Activated CD8-positive, alpha-beta memory T cell treated with anti-CD3 and anti-CD28 coated beads, Interleukin-2, amount 10 ng/mL, durations not matched to agents 7 days and 5 days (primary cell): ENCODE measurements at places on chromosomes 11 and 22.

GRCh38 chr11:12174128-12174476, 63.7 kb downstream of the MICAL2 start:
- DNase-seq: no peak

DNA sequence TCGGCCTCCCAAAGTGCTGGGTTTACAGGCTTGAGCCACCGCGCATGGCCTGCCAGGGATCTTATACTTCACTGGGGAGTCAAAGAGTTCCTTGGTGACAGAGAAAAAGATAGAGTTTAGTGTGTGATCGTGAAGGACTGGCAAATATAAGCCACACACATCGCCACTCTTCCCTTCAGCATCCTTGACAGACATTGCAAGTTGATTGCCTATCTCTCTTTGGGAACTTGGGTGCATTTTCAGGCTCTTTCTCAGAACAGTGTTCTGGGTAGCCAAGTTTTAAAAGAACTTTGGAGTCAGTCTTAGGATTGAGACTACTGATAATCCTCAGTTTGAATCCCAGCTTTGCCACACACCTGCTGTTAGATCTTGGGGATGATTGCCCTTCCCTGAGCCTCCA, 19.8 kb downstream of the MIAT start:
- DNase-seq: no peak

GRCh38 chr22:25540908-25541660, 23.4 kb upstream of the GRK3 start:
- no peak for DNase-seq

- DNase-seq: no peak
Observed at GRCh38 chr11:95910638-95911368, 13.1 kb downstream of the MTMR2 start.

DNA sequence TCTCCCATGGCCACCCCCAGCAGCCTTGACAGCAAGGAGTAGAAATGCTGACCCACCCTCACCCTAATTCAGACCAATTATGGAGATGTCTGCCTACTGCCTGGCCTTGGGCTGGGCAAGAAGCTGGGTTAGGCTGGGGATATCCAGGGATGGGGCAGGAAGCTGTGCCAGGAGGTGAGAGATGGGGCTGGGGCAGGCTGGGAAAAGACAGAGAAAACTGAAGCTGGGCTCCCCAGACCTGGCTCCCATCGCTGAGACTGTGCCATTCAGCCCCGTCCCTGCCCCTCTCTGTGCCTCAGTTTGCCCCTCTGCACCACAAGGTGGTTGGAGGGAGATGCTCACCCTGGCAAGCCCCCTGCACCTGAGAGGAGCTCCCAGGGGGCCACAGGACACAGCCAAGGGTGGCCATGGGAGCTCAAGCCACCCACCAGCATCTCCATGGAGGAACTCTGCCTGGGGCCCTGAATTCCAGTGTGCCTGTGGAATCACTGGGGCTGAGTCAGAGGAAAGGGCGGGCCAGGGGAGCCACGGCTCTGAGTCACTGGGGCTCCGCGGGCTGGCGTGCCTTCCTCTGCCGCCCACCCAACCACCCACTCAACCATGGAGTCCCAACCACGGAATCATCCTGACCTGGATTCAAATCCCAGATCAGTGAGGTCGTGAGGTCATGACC, 6.0 kb upstream of the CARD10 start:
- no peak for DNase-seq

DNA sequence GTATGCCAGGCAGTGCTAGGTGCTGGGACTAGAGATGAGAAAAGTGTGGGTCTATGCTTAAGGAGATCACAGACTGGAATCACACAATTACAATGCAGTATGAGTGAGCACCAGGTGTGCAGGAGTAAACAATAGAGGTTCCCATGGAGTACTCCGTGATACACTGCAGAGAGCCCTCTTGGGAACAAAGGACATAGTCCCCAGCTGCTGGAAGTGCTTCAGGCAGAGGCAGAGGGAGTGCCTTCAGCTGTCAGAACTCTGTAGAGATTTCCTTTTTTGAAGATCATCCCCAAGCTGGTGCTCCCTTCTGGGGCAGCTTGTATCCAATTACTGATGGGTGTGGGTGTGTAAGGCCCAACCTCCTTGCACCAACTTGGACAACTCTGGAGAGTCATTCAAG, 143.5 kb upstream of the PLET1 start:
- no peak for DNase-seq
